Retina (tissue), 1 donor: ENCODE measurements at places on chromosomes 2 and 18.

- no peak for DNase-seq
Measured at GRCh38 chr2:235611349-235611748, 117.5 kb downstream of the AGAP1 start.

- no peak for DNase-seq
Measured at GRCh38 chr2:7508296-7508943, 591.2 kb downstream of the RNF144A start.

DNA sequence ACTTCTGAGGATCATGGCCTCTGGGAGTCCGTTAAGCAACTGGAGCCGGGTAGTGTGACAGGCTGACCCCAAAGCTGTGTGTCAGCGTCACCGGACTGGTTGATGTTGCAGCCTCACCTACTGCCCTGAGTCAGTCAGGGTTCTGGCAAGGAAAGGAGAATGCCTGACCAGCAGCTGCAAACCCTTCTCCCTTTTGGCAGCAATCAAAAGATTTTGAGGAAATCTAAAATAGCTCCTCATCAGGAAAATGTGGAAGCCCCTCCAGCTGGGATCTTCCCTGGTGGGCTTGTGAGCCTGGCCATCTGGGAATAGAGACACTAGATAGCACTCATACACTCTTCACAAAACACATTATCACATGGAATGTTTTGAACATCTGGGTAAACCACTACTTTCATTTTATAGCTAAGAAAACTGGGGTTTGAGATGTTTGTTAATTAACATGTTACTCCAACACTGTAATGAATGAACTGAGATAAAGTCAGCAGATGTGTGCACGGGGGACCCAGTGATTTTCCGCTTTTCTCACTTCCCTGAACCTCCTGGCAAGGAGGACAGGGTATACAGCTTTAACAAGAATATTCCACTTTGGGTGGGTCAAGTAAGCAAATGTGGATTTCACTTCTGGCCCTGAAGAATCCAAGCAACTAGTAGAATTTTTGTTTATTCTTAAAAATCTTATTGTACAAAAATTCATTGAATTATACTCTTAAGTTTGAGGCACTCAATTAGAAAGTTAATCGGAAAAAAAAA is 24.7 kb downstream of the CLUL1 start:
- DNase-seq = no peak

DNA sequence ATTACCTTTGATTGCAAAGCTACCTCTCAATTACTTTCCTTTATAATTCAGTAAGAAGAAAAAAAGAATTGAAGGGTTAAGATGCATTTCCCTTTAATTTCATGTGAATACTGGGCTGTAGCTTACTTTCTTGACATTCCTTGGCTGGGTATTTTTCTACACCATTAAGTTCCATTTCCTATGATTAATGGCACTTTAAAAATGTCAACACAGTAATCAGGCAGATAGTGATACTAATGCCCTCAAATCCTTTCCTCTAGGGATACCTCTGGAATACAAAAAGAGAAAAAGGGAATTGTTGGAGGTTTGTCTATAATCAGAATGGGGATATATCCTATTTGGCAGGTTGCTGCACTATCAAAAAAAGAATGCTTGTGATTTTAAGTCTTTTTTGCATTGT is 216.9 kb downstream of the SRBD1 start:
- DNase-seq = no peak

DNA sequence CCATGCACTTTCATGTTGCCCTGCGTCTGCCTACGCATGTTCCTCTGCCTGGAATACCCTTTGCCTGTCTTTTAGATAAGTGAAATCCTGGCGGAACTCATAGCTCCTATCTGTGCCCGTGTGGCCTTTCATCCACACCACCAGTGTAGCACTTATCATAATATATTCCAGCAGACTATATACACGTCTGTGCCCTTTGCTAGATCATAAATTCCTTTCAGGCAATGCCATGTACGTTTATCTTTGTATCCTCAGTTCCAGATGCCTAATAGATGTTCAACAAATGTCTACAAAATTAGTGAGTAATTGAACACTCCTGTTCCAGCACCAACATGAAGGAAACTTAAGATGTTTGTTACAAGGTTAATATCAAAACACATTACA is 106.9 kb downstream of the COLEC12 start:
- no peak for DNase-seq

DNA sequence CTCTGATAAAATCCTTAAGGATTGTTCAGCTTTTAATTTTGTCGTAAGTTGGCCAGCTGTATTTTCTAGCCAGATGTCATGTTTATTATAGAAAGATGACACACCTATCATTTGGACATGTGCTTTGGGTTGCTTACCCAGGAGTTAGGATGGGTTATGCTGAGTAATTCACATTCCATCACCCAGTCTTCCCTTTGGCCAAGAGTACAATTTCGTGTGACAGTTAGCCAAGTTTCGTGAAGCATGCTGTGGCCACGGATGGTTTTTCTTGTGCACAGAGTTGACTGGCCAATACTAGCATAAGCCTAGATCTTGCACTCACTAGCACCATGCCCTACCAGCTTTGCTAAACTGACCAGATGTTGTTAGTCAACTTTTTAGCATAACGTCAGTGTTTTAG is 5.8 kb downstream of the MAPRE3 start:
- DNase-seq = no peak

- no peak for DNase-seq
Measured at GRCh38 chr2:237058423-237058822, 27.3 kb upstream of the COPS8 start.

DNA sequence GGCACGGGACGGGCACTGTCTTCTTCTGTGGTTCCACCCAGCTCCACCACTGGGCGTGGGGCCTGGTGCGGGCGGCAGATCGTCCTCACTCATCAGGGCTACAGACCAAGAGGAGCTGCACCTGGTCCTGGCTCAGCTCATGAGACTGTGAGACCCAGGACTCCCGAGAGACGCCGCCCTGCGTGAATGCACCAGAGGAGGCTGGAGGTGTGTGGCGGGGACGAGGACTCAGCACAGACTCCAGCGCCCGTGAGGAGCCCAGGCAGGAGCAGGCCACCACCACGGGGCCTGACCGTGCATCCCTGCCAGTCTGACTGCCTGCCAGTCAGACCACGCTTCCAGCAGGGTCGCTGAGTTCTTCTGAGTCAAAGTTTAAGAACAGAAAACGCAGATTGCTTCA is 112.5 kb upstream of the SALL3 start:
- no peak for DNase-seq

GRCh38 chr2:191977754-191978153 is 130.9 kb upstream of the CAVIN2 start:
- DNase-seq = no peak

GRCh38 chr2:36352701-36353100 is 2.9 kb upstream of the CRIM1 start:
- no peak for DNase-seq

DNA sequence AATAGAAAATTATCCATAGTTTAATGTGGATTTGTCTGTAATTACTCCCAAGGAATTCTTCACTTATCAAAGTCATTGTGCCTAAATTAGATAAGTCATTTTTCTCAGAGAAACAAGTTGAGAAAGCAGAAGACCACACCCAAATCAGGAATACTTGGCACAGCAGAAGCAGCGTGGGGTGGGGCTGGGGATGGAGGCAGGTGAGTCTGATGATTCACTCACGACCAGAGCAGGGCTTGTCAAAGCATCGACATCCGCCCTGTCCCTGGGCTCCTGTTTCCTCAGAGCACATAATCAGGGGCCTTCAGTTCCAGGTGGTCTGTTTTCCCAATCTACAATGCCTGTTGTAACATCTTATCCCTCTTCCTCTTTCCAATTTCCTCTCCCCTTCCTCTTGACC is 31.5 kb upstream of the COLEC12 start:
- DNase-seq = no peak

GRCh38 chr2:46010925-46011490 is 286.2 kb upstream of the EPAS1 start:
- no peak for DNase-seq

GRCh38 chr2:57372237-57372984 is 674.2 kb upstream of the VRK2 start:
- DNase-seq = no peak

DNA sequence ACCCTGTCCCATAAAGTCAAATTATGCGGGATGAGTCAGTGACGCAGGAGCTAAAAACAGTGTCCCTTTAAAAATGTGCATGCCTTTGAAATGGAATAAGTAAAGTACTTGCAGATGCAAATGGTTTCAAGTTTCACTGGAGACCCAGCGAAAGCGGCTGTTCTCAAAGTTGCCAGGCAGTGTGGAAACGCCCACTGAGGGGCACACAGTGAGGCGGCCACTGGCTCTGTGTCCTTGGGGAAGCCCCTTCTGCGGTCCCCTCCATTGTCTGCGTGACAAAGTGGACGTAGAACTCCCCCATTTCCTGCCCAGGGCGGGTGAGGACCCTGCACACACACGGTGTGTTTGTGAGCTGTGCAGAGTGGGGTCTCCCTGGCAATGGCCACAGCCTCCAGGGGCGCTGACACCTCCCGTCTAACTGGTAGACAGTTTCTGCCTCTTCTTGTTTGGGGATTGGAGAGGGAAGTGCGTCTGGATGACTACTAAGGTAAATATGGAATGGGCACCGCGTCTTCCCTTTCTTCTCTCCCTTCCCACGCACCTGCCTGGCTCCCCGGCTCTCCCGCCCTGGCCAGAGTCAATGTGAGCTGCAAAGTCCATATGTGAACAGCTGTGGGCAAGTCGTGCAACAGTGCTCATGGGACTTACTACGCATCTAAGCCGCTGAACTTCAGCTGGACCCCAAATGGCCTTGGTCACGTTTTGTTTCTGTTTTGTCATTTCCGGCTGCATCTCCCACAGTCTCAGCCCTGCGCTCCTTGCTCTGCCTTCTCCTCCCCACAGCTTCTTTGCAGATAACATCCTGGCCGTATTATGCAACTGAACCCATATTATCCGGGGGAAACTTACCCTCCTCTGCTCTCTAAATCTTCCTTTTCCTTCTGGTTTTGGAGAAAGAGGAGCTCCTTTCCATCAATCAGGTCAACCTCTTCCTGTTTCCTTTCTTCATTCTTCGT is 33.7 kb upstream of the ZNF516 start:
- peak; percentile 62 for DNase-seq

GRCh38 chr18:49019446-49020045 is 68.8 kb upstream of the SMAD7 start:
- DNase-seq = no peak

DNA sequence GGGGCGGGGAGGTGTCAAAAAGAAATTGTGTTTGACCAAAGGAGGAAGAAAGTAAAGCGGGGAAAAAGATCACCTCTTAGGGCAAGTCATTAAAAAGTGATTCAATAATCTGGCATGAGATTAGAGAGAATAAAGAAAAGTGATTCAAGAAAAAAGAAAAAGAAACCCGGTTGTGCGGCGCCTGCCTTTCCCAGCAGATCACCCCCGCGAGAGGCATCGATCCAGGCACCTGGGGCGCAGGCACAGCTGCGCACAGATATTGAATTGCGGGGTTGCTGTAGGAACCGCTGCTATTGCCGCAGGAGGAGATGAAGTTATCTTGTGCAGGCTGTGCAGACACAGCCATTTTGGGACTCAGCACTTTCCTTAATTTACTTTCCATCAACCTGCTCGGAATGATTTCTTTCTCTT is 71.2 kb downstream of the PLB1 start:
- peak; percentile 69 for DNase-seq

- no peak for DNase-seq
Measured at GRCh38 chr2:121246704-121247255, 38.2 kb downstream of the TFCP2L1 start.

DNA sequence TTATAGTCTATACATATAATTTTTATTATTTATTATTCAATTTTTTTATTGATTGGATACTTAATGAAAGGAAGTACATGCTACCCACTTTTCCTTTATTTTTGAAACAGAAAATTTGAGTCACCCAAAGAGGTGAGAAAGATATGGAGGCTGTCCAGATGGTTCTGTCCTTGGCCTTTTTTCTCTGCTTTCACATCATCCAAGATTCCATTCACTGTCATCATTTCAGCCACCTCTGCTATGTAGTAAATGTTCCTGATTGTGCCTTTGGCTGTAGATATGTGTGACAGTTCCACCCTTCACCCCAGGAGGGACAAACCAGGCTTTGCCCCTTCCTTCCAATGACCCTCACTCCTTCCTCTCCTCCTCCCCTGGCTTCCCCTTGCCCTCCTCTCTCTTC is 675.7 kb upstream of the ID2 start:
- DNase-seq = no peak

- DNase-seq = no peak
Measured at GRCh38 chr2:118936936-118937335, 5.1 kb upstream of the MARCO start.

DNA sequence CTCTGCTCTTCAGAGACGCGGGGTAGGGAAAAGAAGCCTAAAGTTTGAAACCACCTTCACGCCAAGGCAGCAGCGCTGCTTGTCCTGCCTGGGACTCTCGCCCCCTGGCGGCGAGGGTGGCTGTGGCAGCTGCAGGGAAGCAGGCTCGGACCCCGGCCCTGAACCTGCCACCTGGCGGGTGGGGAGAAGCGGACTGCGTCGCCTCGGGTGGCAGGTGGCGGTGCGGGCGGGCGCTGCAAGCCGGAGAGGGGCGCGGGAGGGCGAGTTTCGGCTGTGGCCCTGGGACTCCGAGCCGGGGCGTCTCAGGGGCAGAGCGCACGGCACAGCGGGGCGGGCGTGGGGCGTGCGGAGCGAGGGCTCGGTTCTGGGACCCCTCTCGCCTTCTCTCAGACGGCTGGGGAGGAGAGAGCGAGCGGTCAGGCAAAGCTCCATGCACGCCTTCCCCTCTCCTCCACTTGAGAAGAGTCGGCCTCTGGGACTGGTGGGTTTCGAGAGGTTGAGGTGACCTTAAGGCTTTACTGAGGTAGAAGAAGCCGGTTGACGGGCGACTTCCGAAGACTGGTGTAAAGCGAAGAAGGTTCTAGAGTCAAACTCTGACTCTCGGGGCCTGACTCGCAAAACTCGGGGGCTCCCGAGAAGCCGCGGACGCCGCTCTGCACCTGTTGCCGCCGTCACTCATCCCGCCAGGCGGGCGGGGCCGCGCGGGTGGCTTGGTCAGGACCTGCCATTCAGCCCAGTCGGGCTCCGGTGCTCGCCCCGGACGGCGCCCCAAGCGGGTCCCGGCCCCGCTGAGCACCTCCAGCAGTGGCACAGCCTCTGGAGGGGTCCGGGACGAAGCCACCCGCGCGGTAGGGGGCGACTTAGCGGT is 1.1 kb upstream of the BOLL start:
- DNase-seq = peak; percentile 77

GRCh38 chr2:7813541-7814292 is 868.1 kb upstream of the ID2 start:
- no peak for DNase-seq

DNA sequence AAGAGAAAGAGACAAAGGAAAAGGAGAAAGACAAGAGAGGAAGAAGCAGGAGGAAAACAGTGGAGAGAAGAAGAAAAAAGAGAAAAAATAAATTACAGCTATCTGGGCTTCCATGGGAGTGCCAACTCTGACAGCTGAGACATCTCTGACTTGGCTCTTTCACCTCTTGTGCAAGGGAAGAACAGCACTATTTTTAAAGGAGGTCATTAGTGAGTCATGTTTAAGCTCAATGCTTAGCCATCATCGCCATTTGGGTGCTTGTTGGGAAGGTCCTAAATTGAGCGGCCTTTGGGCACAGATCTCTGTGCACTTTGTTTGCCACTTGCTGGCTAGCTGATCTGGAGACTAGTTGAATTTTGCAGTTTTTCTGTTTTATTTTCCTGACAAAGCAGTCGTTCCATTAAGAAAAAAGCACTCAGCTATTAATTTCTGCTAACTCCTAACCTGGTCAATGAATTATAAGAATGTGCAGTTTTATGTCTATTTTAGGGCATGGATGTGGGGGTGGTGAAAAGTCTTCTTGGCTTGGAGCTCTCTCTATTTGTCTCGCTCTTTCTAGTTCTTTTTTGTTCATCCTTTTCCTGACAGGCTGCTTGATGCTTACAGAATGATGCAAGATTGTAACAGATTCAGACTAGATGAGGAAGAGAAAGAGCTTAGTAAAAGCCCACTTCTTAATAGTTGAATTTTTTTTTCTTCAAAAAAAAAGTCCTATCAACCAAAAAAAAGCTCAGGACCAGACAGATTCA is 231.5 kb downstream of the SLC8A1 start:
- DNase-seq = no peak
